Sciatic nerve (tissue), 2 donors: ENCODE measurements at places on chromosomes 7 and 10.

DNA sequence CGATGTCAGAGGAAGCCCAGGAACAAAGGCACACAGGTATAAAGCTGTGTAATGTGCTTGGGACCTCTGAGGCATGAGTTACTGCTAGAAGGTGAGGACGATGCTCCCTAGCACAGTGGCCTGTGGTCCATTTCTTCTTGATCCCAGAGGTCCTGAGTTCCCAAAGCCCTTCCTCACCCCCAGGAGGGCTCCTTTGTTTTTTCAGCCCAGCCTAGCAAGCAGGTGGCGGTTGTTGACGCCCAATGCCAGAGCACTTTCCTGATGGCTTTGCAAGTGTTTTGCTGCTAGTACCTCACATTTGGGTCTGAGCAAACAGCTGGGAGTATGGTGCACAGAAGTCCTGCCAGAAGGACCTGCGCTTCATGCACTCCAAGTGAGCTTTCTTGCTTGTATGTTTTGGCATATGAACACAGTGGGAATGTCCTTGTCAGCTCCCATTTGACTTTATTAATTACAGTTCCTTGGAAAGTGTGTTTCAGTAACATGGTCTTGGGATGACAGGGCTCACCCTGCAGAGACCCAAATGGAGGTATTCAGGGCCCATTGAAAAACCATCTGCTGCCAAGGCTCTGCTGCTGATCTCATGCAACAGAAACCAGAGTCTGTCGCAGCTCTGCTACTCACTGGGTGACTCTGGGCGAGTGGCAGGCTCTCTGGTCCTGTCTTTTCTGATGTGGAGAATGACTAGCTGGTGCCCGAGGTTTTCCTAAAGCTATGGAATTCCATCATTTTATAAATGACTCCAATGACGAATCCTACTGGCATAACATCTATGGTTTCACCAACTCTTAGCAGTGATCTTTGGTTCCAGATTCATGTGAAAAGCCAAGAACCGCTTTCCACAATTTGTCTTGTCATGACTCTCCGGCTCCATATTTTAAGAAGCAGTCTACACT lies 134.9 kb downstream of the ARID5B start:
- no peak for DNase-seq

DNA sequence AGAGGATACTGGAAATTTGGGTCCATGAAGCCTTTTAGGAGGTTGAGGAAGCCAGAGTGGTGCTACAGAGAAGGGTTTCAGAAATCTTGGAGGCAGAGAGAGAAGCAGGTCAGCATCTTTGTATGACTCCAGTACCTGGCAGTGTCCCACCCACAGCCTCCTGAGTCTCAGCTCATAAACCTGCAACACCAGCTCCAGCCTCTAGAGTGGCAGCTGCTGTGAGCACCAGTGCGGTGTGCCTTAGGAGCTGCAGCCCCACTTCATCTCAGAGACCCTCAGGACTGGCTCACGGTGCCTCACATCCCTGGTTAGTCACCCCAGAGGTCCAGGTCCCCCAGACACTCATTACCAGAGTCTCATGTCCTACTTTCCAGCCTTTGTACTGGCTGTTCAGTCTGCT lies 84.8 kb upstream of the PRKAR2B start:
- no peak for DNase-seq

GRCh38 chr10:48503293-48503911 lies 101.5 kb downstream of the ARHGAP22 start:
- no peak for DNase-seq

DNA sequence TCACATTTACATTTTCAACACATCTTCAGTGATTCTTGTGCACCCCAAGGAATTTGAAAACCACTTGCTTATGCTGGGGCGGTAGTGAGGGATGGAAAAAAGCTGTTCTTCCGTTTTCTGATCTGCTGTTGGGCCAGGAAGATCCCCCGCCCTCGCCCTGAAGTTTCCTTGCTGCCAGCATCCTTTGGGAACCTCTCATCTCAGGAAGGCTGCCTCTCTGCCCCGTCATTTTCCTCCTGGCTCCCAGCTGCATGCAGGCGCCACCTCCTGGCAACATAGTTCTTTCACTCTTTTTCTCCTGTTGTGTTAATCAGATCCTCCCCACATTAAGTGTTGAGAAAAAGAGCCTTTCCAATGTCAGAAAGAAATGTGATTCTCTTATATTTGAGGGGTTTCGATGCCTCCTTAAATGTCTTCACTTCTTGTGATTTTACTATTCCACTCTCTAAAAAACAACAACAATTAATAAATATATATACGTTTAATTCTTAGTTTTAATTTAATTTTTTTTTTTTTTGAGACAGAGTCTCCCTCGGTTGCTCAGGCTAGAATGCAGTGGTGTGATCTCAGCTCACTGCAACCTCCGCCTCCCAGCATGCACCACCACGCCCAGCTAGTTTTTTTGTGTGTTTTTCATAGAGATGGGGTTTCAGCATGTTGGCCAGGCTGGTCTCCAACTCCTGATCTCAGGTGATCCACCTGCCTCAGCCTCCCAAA lies 122.9 kb downstream of the RALA start:
- DNase-seq: peak; percentile 87

DNA sequence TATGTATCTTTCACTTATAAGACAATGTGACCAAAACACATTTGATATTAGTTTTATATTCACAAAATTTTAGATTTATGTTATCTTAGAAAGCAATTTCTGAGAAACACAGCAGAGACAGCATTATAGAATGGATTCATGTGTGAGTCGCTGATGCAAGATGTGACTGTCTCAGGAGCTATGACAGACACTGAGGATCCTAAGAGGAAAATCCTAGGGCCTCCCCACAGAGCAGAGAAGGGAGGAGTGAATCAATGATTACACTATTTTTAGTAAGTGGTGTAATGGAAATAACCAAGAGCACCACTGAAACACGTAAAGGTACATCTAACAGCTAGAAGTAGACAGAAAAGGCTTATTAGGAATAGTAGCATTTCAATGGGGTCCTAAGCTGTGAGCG lies 204.0 kb upstream of the PTN start:
- no peak for DNase-seq

- DNase-seq: no peak
Measured at GRCh38 chr10:127148933-127149220, 47.5 kb downstream of the INSYN2A start.

- no peak for DNase-seq
Measured at GRCh38 chr10:72610466-72610865, 15.4 kb downstream of the MICU1 start.

- DNase-seq: peak; percentile 59
Measured at GRCh38 chr10:17512341-17513001, 58.1 kb upstream of the ST8SIA6 start.

DNA sequence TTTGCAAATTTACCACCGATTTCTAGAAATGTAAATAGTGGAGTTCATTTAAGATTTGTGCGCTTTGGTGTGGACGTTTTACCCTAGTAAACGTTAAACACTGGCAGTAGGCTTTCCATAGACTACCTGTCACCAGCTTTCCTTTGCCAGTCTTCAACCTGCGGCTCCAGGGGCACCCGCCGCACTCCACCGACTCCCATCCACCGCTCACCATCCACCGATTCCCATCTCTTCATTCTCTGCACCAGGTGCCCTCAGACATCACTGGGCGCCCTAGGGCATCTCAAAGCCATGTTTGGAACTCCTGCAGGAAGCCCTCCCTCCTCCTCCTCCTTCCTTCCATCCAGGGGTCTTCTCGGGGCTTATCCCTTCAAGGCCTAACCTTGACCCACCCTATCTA lies 1.4 kb upstream of the AP5Z1 start:
- DNase-seq: no peak

DNA sequence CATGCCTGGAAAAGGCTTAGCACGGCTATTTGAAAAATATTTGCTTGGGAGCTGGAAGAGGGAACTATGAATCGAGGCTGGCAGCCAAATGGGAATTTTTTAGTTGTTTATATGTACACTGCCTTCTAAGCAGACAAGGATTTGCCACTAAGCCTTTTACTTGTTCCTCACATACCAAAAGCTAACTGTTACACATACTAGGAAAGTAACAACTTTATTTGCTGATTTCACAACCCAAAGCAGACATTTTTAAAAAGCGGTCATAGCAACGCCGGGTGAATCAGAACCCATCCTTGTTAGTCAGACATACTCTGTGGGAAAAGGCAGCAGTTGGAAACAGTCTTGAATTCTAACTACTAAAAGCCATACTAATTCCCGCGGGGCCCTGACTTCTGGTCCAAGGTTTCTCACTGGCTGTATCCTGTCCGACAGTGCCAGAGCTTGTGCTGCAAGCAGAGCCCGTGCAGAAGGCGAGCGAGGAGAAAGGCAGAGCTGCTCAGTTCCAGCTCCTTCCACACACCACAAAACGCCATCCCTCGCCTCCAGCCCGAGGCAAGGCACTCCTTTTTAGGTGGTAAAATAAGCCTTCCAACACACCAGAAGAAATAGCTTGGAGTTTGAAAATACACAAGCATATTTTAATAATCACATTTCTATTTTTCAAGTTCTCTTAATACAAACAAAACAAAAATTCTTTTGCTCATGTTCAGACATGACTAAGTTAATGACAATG lies 89.2 kb downstream of the RNF216 start:
- peak; percentile 84 for DNase-seq

GRCh38 chr10:70378122-70378521 lies 4.3 kb downstream of the LRRC20 start:
- no peak for DNase-seq

DNA sequence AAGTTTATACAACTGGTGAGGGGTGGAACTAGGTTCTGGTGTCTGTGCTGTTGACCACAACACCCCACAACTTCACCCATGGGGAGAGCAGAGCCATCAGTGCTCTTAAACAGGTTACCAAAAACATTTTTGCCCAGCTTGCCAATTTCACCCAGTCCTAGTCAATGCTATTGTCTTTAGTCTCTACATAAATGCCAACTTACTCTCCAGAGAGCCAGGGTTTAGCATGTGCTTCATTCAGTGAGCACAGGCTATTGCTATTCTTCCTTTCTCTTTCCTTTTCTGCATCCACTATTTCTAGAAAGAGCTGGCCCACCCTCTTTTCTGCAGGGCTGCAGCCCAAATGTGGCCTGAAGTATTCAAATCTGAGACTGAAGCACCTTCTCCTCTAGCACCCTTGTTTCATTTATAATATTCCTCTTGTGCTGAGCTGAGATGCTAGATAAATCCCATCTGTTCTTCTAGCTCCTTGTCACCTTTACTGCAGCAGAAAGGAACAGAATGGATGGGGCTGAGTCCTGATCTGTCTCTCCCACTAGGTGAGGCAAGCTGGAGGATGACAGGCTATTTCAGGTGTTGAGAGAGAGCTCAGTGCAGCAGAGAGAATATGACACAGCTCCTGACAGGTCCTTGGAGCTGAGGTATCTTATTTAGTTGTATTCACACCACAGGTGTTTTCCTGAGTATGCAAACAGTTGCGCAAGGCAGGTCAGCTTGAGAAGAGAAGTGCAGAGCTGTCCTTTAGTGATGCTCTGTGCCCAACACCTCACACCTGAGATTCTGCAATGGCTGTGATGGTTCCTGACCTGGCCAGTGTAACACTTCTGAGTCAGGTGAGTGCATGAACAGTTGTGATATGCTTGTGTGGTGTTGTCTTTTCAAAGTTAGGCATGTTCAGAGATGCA lies 819.2 kb downstream of the CCSER2 start:
- no peak for DNase-seq

GRCh38 chr7:151769188-151769821 lies 107.6 kb downstream of the PRKAG2 start:
- DNase-seq: no peak

GRCh38 chr7:85570898-85571297 lies 384.0 kb upstream of the SEMA3D start:
- DNase-seq: no peak

GRCh38 chr7:131218727-131219128 lies 108.9 kb upstream of the MKLN1 start:
- no peak for DNase-seq

DNA sequence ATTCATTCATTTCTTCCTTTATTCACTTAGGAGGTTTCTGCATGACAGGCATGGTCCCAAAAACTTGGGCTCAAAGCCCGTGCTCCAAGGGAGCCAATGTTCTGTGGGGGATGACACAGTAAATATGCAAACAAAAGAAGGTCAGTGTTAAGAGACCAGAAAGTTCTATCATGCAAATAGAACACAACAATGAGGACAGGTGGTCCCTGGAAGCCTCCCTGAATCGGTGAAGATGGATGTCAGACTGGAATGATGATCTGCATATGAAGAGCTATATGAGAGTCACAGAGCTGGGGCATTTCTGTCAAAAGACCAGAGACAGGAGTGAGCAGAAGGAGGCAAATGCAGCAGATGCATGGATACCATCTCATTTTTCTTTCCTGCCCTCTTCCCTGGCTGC lies 129.0 kb downstream of the ABCA13 start:
- no peak for DNase-seq

- DNase-seq: no peak
Measured at GRCh38 chr10:69248117-69248730, 28.1 kb downstream of the HKDC1 start.

- no peak for DNase-seq
Measured at GRCh38 chr7:44112997-44113763, 9.0 kb downstream of the AEBP1 start.

DNA sequence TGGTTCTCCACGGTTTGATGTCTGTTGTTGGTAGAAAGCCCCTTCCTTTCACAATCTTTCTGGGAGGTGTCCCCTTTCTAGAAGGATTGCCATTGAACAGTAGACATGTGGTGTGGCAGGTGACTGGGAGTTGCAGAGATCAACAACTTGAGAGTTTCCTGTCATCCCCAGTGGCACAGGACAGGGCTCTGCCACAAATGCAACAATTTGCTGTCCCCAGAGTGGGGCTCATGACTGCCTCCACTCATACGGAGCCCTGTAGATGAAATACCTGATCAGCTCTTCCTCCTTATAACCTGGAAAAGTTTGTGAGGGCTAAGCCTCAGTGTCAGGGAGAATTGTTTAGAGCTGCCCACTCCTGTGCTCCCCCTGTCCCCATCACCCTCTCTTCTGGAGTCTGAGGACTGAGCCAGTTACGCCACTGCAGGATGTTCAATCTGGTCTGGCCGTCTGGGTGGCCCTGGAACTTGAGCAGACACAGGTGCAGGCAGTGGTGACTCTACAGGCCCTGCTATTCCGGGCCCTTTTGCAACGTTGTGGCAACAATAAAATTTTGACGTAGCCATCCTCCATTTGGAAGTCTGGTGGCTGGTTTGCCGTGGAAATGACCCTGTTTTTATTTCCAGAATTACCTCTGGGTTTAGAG lies 6.5 kb downstream of the DBNL start:
- no peak for DNase-seq

DNA sequence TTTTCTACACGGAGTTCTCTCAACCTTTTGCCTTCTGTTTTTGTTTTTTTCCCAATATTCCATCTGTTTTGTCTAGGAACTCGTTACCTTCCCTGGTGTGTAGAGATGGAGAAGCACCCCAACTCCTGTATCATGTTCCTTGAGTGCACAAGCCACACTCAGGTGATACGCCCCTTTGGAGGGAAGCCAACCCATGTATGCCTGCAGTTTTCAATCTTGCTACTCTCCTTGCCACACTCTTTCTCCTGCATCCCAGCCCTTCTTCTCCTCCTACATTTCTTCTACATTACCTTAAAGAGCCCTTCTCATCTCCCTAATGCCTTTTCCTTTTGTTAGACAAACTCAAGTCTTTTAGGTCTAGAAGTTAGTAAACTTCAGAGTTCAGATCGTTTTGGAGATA lies 10.2 kb upstream of the SP4 start:
- DNase-seq: no peak

GRCh38 chr7:141911391-141911790 lies 4.8 kb upstream of the OR9A4 start:
- DNase-seq: no peak

GRCh38 chr10:49559476-49559875 lies 20.6 kb upstream of the ERCC6 start:
- DNase-seq: no peak

- DNase-seq: no peak
Measured at GRCh38 chr7:71495828-71496227, 363.9 kb downstream of the GALNT17 start.
